NCI-H187 (cell line): ENCODE measurements at places on chromosomes 7 and 10.

- DNase-seq: no peak
Measured at GRCh38 chr10:71255550-71255807, 43.1 kb downstream of the UNC5B start.

DNA sequence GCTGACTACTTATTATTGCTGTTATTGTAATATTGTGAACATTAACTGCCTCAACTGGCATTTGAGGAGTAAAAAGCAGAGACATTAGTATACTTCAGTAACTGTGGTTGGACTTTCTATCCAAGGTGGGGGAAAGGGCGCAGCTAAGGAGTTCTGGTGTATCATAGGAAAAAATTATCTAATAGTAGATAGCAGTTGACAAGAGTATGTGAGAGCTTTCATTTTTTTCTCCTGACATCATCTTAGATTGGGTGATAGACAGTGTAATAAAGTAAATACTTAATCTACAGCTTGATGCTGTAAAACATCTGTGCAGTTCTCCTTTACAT, 68.9 kb downstream of the PHTF2 start:
- no peak for DNase-seq

DNA sequence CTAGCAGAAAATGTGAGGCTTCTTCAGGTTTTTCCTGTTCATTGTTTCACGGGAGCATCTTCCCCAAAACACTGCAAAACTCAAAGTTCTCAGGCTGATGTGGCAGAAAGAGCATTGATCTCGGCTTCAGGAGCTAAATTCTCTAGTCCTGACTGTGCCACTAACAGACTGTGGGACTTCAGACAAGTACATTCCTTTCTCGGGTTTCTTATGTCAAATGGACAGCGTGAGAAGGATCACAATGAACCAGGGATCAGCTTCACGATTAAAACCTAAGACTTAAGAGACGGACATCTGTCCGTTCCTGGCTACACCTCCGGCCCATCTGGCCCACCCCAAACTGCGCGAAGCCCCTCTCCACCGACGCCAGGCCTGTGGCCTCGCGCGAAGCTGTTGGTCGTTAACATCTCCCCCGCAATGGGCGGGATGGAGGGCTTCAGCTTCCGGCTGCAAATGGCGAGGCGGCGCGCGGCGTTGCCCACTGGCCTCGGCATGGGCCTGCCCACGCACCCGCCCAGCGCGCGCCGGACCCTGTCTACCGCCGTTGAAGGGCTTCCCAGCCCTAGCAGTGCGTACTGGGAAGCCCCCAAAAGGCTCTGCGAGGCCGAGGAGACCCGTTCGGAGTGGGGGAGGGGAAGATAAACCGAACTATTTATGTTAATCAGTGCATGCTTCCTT, 549 bp upstream of the DDX50 start:
- DNase-seq: peak; percentile 77

DNA sequence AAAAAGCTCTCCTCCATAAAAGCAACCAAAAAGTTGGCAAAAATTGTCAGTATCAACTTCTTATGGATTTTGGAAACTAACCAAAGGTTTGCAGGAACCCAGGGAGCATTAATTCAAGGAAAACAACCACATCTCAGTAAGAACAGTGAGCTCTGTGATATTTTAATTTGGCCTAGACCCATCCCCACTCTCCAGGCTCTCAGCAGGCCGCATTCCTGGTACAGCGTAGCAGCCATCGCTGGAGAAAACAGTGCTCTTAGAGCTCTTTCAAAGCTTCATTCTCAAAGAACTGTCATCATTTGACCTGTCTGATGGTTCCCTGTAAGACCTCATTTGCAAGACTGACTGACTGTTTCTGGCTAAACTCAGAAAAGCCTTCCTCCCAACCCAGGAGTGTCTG, 81.9 kb downstream of the NUDCD3 start:
- DNase-seq: no peak

DNA sequence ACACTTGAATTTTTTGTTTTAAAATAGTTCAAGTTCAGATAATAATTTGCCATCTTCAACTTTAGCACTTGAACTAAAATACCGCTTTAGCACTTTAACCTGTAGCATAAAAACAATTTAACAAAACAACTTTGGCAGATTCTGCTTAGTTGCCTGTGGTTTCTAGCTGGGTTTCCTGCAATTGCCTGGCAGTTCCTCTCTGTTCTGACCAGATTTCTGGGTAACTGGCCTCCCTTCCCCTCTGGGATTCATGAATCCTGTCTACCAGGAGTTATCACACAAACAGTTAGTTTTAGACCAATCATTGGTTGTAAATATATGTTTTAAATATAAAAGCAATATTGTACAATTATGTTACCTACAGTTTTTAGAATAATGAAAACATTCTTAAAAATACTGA, 89.8 kb upstream of the HDAC9 start:
- no peak for DNase-seq

DNA sequence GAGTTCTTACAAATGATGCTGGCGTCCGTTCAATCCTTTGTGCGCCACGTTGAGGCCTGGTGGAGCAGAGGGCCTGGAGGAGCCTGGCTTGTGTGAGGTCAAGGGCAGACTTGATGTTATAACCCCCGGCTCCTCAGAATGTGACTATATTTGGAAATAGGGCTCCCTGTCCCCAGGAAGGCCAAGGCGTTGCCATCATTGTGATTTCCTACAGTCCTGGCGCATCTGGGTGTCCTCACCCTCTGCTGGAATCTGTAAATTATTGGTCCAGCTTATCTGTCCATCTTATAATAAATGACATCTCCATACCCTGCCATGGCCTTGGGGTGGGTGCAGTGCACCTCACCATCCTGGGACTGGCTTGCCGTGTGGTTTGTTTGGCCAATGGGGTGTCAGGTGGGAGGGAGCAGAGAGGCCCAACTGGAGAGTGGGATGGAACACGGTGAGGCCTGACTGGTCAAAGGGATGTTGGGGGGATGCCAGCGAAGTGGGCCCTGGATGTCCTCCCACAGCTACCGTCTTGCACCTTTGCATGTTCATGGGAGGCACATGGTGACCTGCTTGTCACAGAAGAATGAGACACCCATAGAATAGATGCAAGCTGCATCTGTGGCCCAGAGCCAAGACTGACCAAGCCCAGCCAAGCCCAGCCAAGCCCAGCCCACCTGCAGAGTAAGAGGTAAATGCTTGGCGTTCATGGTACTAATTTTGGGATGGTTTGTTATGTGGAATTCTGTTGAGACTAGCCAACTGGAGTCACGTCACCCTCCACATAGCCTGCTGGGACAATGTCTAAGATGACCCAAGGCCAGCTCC, 11.1 kb upstream of the LRRC27 start:
- DNase-seq: no peak

DNA sequence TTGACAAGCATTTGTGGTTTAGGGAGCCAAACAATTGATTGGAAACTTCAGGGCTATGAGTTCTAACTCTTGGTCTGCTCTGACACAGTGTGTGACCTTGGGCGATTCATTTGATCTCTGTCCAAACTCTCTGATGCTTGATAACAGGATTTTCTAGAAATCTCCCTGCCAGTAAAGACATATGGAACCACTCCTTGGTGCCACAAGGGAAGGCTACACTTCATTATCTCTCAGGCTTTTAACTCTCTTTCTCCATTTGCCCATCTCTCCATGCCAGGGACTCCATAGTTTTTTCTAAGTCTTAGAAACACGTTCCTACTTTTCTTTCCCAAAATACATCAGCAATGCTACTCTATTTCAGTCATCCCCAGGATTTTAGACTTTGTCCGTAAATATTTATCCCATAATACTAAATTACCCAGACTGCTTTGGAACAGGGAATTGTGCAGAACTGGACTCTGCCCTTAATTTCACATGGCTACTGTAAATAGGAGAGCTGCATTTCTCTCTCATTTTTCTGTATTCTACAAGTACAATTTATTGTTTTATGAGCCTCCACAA, 488.2 kb downstream of the SUGCT start:
- DNase-seq: no peak
